ENCODE measurements at places on chromosomes 1 and 21.
A peak's percentile ranks its signal among the peaks of the same experiment; 100 is the strongest.

- DNase-seq: no peak
These were observed 419.9 kb downstream of the PTPRU start for GRCh38 chr1:29655945-29656850.

DNA sequence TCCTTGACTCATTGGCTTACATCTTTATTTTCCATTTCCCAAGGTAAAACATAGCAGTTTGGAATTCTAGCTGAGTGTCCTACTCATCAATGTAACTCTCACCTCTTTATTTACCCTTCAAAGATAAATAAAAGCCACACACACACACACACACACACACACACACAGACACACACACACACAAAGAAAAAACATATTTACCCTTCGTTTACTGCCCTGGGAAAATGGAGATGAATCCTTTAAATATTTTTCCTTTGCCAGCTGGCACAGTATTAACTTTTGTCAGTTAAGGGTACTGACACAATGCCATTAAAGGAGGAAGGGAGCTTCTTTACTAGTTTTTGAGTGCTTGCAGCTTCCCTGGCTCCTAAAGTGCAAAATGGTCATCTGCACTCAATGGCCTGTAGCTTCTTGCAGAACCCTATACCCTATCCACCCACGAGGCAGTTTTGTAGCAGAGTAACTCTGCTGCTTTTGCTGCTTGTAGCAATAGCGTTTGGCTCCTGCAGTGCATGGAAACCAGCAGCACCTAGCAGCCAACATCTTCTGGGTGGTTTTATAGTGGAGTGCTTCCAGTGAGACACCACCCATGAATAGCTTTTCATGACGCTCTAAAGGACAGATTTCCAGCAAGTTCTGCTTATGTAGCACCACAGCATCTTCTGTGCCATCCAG is 103.7 kb downstream of the HS2ST1 start:
- DNase-seq: no peak

DNA sequence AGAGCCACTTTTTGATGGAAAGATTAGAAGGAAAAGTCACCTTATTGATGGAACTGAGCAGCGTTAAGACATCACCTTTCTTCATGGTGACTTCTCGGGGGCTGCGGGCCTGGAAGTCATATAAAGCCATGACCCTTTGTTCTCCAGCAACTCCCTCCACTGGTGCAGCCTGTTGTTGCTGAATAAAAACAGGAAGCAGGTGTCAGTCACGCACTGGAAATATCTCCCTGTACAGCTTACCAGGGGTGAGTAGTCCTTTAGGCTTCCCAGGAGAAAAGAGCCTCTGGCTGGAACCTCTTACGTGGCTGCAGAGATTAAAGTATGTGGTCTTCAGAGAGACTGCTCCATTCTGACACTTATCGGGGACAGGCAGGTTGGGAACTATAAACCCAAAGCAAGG is 31.9 kb downstream of the SPTA1 start:
- no peak for DNase-seq

DNA sequence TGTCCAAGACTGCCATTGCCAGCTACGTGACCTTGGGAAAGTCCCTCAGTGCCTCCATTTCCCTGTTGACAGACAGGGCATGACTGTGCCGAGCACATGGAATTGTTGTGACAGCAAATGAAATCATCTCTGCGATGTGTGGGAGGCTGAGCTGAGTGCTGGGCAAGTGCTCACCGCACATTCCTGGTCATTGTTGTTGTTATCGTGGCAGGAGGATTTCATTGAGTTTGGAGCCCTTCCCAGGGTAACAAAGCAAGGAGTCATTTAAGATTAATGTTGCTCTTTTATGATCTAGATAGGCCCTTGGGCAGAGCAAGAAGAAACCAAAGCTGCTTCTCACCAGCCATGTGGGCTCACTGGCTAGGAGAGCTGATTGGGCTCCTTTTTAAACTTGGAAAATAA is 39.6 kb upstream of the ITPKB start:
- DNase-seq: peak; percentile 93

- no peak for DNase-seq
These were observed 6.4 kb downstream of the DMRTA2 start for GRCh38 chr1:50416553-50417453.

- DNase-seq: no peak
These were observed 417.9 kb downstream of the MATN1 start for GRCh38 chr1:30305519-30305918.

DNA sequence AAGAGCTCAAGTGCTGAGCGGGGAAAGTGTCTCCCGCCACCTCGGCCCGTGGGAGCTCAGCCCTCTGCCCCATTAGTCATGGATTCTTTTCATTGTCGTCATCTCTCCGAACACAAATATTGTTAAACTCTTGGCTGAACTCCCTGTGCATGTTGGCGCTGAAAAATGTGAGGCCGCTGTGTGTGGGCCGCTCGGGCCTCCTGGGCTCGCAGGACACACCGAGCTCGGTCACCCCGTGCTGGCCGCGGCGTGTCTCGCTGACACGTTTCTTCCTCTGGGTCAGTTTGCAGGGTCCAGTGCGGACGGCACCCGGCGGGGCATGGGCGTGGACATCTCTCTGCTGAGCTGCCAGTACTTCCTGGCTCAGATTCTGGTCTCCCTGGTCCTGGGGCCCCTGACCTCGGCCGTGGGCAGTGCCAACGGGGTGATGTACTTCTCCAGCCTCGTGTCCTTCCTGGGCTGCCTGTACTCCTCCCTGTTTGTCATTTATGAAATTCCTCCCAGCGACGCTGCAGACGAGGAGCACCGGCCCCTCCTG is 25.6 kb downstream of the SLC45A1 start:
- DNase-seq: peak; percentile 92

DNA sequence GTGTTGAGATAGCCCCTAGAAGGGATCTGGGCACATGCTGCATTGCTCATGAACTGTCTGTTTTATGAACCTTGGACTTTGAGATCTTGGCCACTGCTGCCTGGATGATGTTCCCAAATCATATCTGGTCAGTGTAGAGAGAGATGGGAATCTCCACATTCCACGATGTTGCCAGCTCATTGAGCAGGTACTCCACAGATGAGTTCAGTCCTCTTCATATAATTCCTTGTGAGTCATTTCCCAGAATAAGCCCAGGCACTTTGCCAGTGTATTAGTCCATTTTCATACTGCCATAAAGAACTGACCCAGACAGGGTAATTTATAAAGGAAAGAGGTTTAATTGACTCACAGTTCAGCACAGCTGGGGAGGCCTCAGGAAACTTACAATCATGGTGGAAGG is 254.0 kb upstream of the RUNX1 start:
- peak; percentile 95 for DNase-seq

- no peak for DNase-seq
These were observed 6.1 kb downstream of the SLC22A15 start for GRCh38 chr1:115982400-115982799.

DNA sequence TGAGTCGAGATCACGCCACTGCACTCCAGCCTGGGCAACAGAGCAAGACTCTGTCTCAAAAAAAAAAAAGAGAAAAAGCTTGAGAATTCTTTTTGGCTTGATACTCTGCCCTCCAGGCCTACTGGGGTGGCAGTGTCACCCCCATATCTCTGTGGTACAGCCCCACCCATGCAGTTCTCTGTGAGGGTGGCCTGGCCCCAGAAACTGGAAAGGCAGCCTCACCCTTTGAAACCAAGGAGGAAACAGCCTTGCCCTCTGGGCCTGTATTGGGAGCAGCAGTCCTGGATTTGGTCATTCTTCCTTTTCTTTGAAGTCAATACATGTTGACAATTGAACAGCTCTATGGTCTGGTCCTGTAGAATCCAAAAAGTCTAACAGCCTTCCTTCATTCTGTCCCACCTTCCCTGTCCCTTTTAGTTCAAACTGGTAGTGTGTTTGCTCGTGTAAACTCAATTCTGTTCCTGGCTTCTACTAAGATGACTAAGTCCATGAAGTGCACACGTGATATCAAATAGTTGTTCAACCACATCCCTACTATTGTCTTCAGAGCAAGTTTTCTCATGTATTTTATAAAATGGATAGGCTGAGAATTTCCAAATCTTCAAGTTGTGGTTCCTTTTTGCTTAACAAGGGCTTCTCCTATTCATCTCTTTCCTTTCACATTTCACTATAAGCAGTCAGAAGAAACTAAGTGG is 13.2 kb downstream of the ST7L start:
- no peak for DNase-seq

DNA sequence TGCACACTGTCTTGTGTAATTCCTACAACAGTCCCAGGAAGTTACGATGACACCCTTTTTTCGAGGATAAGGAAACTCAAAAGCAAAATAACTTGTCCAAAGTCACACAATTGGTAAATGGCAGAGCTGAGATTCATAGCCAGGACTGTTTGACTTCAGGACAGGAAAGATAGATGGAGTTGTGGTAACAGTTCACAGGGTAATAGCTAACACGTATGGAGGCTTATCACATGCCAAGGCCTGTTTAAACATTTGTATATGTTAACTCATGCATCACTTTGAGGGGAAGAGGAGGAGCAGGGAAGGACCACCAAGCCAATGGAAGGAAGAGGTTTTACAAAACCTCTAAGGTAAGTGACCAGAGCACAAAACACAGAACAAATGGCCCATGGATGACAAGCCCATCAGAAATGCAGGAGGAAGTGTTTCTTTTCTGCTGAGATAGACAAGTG is 2.8 kb downstream of the DHCR24 start:
- no peak for DNase-seq

GRCh38 chr1:30759718-30760281 is 2.2 kb upstream of the LAPTM5 start:
- DNase-seq: no peak

- DNase-seq: no peak
These were observed 95.5 kb downstream of the SDCCAG8 start for GRCh38 chr1:243351337-243351736.

- no peak for DNase-seq
These were observed 25.5 kb upstream of the RCC1 start for GRCh38 chr1:28480308-28480707.

DNA sequence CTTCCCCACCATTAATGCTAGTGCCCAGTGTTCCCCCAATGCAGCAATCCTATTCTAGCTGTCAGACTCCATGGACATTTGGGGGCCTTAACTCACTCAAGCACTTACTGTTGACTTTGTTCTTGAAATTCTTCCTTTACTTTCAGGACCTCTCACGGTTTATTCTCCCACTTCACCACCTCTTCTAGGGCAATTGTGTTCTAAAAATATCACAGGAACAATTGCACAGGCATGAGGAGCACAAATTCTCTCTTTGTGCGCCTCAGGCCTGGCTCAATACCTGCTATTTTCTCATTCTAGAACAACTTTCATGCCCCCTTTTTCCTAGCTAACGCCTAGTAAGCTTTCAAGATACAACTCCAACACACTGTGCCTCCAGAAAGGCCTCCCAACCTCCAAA is 7.3 kb downstream of the MAB21L3 start:
- DNase-seq: no peak

GRCh38 chr1:24437631-24438396 is 22.2 kb downstream of the NIPAL3 start:
- no peak for DNase-seq

DNA sequence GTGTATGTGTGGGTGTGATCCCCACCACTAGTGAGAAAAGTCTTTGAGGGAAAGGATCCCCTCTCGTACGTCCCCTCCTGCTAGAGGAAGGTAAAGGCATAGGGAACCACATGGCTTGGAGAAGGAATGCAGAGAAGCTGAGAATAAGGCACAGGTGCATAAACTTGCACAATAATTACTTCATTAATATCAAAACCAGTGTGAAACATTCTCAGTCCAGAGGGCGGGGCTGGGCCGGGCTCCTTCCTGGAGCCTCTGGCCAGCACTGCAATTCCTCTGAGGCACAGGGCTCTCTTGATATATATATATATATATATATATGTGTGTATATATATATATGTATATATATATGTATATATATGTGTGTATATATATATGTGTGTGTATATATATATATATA is 162.6 kb downstream of the TSEN15 start:
- no peak for DNase-seq

DNA sequence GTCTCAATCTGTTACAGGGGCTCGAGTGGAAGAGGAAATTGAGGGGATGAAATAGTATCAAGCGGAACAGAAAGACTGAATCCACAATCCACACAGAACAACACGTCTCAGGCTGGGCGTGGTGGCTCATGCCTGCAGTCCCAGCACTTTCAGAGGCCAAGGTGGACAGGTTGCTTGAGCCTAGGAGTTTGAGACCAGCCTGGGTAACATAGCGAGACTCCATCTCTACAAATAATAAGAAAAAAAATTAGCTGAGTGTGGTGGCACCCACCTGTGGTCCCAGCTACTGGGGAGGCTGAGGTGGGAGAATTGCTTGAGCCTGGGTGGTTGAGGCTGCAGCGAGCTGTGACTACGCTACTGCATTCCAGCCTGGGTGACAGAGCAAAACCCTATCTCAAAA is 25.7 kb downstream of the VPS26C start:
- no peak for DNase-seq

DNA sequence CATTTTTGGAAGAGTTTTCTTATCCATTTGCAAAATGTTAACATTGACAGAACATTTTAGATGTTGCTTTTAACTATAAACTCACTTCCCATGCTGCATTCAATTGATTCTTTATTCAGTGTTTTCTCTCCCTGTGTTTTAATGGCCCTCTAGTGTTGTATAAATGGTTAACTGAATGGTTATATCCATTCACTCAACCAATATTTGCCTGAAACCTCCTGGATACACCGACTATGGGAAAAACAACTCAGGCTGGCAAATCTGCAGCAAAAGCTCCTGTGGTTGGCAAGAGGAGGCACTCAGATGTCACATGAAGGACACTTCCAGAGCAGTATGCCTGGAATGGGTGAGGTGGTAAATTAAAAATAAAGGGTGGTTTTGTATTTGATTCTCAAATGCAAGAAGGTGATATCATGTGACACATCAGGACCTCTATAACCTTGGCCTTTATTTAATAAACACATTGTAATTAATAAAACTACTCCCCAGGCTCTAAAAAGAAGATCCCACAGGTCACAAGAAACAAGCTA is 107.6 kb downstream of the BCAR3 start:
- no peak for DNase-seq

DNA sequence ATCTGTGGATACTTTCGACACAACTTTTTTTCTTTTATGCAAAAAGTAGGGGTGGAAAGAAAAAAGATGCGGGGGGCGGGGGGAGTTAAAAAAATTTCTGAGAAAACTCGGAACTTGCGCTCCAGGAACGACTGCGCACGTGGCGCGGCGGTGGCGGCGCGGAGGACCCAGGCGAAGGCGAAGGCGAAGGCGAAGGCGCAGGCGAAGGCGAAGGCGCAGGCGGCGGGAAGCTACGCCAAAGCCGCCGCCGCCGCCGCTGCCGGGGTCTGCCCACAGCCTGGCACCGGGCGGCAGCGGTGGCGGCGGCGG is 208 bp upstream of the BARHL2 start:
- DNase-seq: no peak

DNA sequence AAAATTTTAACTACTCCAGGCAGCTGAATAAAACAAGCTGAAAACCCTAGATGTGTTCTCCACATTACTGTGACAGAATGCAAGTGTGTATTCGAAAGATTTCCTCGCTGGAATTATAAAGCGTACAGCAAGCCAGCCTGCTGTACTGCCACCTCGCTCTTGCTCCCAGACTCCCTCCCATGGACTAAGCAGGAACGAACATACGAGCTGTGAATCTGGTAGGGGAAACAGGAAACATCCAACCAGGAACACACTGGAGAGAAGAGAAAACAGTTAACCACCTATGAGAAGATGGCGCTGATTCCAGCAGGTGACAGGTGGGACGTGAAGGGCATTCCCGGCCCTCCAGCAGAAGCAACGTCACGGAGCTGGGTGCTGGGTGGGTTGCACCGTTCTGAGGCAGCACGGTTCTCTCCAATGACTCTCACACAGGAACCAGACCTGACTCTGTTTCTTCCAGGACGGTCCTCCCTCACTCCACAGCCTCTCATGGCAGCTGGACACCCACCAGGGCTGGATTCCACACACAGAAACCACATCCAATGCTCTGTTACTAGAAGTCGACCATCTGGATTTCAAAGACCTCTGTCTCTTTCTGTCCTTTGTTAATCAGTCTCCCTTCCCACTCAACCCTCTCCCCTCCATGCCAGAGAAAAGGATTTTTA is 219.2 kb downstream of the RERE start:
- DNase-seq: no peak
